ENCODE measurements at places on chromosomes 16 and 17. TPM values are rescaled to one million over a fixed set of nuclear protein-coding genes. Genes with fewer than 3 reads are reported as not detected.

TSR1 gene
- 73.3 TPM for total RNA-seq

DNA sequence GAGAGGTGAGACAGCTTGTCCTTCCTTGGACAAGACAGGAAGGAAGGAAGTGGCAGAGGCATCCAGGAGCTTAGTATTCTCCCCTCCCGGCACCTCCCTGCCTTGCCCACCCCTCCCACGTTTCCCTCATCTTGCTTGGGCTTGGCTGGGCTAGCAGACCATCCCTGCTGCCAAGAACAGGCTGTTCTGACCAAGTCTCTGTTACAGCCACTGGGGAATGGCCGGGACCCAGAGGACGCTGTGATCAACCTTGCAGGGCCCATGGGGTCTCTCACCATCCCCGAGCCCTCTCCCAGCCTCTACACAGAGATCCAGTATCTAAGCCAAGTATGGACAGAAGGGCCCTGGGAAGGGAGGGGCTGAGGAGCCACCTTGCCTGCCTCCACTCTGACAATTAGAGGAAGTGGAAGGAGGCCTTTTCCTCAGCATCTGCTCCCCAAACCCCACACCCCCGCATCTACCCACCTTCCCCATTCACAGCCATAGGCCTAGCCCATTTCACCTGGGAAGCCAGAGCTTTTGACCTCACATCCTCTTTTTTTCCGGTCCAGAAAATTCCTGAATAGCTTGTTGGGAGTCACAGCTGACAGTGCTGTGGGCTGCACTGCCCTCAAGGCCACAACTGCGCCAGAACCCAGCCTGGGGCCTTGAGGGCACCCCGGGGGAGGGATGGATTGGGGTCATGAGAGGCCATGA is 14.1 kb downstream of the CD300LG start:
- no peak for DNase-seq

APOH gene
- total RNA-seq: not detected

- DNase-seq: no peak
These were observed 658.8 kb upstream of the GOT2 start for GRCh38 chr16:59392911-59393310.

IL21R gene
- 0.76 TPM for total RNA-seq
